ENCODE measurements at places on chromosomes 5 and 9.

GRCh38 chr9:117777823-117778222 lies 73.6 kb downstream of the TLR4 start:
- peak; percentile 80 for DNase-seq

DNA sequence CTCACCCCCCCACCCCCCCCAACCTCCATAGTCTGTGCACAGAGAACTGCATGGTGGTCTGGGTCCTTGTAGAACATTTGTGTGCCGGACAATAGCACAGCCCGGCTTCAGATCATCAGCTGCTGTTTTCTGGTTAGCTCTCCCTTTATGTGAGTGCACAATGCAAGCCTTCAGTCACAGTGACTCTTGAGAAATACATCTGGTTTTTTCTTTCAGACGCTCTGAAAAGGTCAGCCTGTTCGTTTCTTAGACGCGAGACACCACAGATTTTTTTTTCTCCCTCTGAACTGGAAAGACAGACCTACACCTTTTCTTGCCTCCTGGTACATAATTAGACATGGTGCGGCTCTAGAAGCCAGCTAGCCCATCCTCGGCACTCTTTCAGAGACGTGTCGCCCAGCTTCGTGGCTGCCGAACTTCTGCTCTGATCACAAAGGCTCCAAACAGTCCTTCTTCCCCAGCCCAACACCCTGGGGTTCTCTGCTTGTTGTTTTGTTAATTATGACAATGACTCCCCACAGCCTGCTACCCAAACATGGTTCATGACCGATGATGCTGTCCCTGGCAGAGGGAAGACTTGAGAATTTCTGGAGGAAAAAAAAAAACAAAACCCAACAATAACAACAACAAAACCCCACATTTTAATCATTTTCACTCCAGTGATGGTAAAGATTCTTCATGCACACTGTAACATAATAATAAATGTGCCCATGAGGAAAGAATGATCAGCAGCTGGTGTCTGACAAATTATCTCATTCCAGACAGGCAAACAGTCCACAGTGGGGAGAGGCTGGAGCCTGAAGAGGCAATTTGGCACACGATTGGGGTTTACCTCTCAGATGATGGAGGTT lies 241.4 kb upstream of the ZNF462 start:
- DNase-seq, result no peak

DNA sequence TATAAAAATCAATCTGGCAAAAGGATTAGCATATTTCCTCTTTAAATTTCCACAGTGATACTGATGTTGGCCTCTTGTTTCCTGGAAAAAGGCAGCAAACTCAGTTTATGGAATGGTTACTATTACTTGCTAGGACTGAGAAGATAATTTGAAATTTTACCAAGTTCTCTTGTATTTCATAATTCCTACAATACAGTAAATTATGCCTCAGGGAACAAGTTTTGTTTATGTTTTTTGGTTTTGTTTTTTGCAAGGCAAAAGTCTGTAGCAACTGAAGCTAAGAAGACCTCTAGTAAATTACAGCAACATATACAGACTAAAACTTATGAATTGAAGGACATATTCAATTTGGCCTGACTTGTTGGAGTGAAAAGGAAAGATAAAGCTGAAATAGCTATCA lies 30.2 kb upstream of the SLCO6A1 start:
- no peak for DNase-seq

- DNase-seq, result no peak
Observed at GRCh38 chr5:19424506-19424905, 563.5 kb downstream of the CDH18 start.

- DNase-seq, result peak; percentile 62
Observed at GRCh38 chr5:36696059-36696673, 89.8 kb downstream of the SLC1A3 start.

DNA sequence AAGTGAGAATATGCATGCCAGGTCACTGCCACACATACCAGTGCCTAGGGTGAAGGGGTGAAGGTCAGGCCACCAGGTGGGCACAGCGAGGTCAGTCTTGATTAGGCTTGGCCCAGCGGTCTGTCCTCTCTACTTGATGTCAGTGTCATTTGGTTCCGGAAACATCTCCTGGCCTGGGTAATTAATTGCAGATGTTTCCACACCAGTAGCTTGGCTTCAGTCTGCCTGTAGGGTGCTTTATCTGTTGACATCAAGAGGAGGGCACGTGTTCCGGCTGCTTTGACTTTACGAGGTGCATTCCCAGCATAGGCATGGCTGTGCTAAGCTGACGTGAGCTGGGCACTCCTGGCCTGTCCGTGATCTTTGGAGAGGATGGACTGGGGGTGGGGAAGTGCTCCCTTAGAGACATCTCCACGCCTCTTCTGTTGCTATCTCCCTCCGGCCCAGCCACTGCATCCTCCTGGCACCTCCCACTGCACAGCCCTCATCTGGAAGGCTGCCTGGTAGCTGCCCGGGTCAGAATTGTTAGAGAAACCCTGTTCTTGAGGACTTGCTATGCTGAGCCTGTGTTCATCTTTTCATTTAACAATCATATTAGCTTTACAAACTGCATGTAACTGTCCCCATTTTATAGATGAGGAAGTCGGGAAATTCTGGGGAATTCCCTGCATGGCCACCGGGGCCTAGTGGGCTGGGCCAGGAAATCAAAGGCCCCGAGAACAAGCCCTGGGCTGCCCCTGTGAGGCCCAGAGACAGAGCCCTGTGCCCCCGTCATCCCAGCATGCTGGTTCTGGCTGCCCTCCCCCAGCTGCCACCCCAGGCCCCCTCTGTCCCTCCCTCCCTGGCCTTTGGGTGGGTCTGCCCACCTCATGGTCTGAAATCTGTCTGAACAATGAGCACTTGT lies 29.1 kb downstream of the JADE2 start:
- peak; percentile 85 for DNase-seq

- DNase-seq, result no peak
Observed at GRCh38 chr9:84716217-84716616, 46.7 kb downstream of the NTRK2 start.

DNA sequence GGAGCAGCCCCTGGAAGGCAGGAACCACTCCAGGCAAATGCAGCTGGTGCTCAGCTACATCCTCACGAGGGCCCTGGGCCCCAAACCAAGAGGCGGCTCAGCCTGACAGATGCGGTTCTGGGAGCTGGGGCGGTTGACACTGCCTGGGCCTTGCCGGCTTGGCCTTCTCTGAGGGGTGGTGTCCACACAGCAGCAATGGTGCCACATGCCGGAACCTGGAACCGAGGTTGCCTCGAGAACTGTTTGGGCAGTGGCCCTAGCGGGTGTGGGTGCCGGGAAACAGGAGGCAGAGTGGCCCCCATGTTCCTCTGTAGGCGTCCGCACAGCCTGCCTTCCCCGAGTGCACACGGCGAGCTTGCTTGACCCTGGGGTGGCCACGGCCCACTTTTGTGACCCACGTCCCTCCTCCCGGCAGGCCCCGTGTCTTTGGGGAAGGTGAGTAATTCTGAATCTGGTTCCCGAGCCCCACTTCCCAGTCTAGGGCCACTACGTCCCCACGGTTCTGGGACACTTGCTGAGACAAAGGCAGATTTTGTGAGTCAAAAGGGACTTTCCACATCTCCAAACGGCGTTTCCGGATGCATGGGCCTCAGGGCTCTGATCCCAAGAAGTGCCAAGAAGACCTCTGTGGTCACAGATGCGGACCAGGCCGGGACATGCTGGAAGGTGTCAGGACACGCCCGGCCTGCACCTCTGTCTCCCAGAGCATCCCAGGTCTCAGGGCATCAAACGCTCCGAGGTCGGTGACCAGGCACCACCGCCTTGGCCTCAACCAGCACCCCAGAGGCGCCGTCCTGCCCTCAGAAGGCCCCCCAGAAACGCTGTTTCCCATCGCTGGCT lies 27.7 kb upstream of the SLC12A7 start:
- no peak for DNase-seq
